ENCODE measurements at places on chromosomes 5 and 9. TPM values are rescaled to one million over a fixed set of nuclear protein-coding genes. Genes with fewer than 3 reads are reported as not detected.

DNA sequence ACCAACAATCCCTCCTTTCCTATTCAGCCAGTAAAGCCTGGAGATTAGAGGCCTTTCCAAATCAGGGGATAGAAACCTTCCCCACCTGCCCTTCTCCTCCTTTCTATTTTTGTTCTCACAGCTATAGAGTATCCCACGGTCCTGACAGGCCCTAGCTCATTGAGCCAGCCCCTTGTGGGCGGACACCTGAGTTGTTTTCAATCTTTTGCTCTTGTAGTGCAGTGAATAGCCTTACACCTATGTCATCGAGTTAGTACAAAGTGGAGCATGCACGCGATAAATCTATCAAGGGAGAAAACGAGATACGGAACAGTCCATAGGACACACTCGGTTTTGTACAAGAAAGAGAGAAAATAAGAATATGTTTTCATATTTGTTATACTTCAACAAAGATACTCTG lies 77.2 kb downstream of the TSPAN17 start:
- H3K36me3 ChIP-seq: no peaks in the 10 kb centered on the region
- no peak overlapping the region for H3K4me3 ChIP-seq
- no peak for DNase-seq
- no peak overlapping the region for H3K27ac ChIP-seq

DNA sequence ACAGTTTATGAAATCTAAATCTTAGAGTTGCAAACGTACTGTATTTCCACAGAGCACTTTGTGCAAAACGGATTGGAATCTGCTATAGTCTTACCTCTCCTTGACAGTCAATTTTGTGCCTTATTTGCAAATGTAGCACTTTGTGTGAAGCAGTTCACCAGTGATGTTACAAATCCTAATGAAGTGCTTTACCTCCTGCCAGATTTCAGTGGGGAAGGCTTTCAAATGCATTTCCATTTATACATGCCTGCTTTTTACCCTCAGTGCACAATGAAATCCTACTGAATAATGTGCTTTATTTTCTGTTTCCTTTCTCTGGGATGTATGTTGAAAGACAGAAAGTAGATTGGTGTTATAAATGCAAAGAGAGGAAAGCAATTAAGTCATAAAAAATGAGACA lies 2141.6 kb upstream of the C9orf72 start:
- no peak overlapping the region for H3K4me3 ChIP-seq
- no peaks in the 10 kb centered on the region for H3K36me3 ChIP-seq
- H3K4me1 ChIP-seq: no peaks in the 10 kb centered on the region

The ZNF608 gene
- polyA plus RNA-seq: 5.3 TPM

- DNase-seq: no peak
- no peak overlapping the region for H3K27ac ChIP-seq
- H3K4me3 ChIP-seq: no peak overlapping the region
- H3K27me3 ChIP-seq: no peaks in the 10 kb centered on the region
Measured at GRCh38 chr9:7597716-7598115, 201.9 kb downstream of the DMAC1 start.

DNA sequence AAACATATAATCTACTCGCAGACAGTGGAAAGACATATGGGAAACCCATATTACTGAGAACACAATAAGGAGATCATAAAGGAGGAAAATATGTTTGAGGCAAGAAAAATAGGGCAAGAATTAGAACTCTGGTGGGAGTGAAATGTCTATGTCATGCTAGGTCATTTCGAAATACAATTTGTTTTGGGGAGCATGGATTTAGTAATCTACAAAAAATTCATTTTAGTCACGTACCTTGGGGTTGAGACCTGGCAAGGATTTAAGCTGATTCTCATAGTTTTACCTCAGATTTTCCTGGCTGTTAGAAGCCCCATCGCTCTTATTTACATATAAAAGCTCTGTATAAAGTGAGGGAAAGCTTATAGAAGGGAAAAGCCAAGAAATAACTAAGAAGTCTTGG lies 11.5 kb upstream of the CSNK1G3 start:
- no peaks in the 10 kb centered on the region for H3K36me3 ChIP-seq
- DNase-seq: no peak
- no peak overlapping the region for H3K27ac ChIP-seq
- H3K4me1 ChIP-seq: no peaks in the 10 kb centered on the region

- no peaks in the 10 kb centered on the region for H3K36me3 ChIP-seq
- peaks cover 20% of the 10 kb centered on the region for H3K4me1 ChIP-seq
- H3K27me3 ChIP-seq: no peaks in the 10 kb centered on the region
- DNase-seq: no peak
- H3K4me3 ChIP-seq: peak overlapping the region; percentile 61
Measured at GRCh38 chr9:133533857-133534256, 647 bp upstream of the ADAMTSL2 start.

The SREK1 gene
- polyA plus RNA-seq: 17.0 TPM

DNA sequence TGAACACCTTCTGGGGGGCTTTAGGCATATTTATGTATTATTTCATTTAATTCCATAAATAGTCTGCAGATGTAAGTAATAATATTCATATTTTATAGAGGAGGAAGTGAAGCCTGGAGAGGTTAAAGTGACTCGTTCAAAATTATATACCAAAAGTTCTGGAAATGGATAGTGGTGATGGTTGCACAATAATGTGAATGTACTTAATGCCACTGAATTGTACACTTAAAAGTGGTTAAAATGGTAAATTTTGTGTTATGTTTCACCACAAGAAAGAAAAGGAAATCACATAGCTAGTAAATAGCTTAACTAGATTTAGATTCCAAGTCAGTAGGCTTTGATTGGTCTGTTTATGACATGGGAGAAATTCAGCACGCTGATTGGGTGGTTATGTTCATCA lies 13.0 kb upstream of the TMEFF1 start:
- no peaks in the 10 kb centered on the region for H3K27me3 ChIP-seq
- no peaks in the 10 kb centered on the region for H3K4me1 ChIP-seq
- no peak overlapping the region for H3K4me3 ChIP-seq
- no peaks in the 10 kb centered on the region for H3K36me3 ChIP-seq

GRCh38 chr5:6370580-6370979 lies 7.8 kb downstream of the MED10 start:
- H3K27me3 ChIP-seq: no peaks in the 10 kb centered on the region
- no peaks in the 10 kb centered on the region for H3K4me1 ChIP-seq
- no peak overlapping the region for H3K4me3 ChIP-seq
- peaks cover 97% of the 10 kb centered on the region for H3K36me3 ChIP-seq
